Astrocyte (in vitro differentiated cells and primary cell): ENCODE measurements at places on chromosomes 1 and 21. TPM values are rescaled to one million over a fixed set of nuclear protein-coding genes. Genes with fewer than 3 reads are reported as not detected.

DNA sequence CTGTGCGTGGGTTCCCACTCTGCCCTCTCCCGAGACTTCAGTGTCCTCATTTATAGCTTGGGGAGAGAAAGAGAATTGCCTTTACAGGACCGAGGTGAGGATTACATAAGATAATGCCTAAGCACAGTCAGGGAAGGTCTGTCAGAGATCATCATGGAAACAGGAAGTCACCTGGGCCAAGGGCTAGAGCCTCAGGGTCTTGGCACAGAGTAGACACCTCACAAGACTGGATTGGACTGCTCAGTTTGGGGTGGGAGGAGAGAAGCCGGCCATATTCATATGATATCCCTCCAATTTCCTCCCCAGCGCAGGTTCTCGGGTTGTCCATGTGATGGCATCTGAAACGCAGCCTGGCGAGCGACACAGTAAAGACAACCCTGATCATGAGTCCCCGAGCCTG is 3.8 kb downstream of the CNR2 start:
- no peak for DNase-seq
- H3K27me3 ChIP-seq: peaks cover 10% of the 10 kb centered on the region
- H3K27ac ChIP-seq: no peak overlapping the region
- no peaks in the 10 kb centered on the region for H3K4me1 ChIP-seq

DNA sequence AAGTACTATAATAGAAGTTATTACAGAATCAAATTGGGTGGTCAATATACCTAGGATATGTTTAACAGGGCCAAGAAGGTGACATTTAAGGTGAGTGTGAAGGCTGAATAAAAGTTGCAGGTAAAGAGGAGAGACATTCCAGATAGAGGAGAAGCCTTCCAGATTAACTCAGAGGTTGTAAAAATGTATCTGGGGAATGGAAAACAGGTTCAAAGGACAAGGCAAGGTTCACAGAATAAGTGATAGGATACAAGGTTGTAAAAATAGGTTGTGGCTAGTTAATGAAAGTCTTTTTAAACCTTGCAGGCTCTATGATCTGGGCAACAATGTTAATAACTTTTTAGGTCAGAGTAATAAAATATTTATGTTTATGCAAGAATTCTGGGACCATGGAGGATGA is 40.2 kb downstream of the FUBP1 start:
- H3K27me3 ChIP-seq: no peaks in the 10 kb centered on the region
- peaks cover 55% of the 10 kb centered on the region for H3K36me3 ChIP-seq
- no peaks in the 10 kb centered on the region for H3K4me1 ChIP-seq

GRCh38 chr1:175554586-175554985 is 188.8 kb downstream of the TNR start:
- no peak overlapping the region for H3K4me3 ChIP-seq
- H3K36me3 ChIP-seq: no peaks in the 10 kb centered on the region
- no peaks in the 10 kb centered on the region for H3K27me3 ChIP-seq
- H3K4me1 ChIP-seq: peaks cover 4% of the 10 kb centered on the region
- no peak overlapping the region for H3K27ac ChIP-seq

NES gene
- total RNA-seq: 280 and 310 TPM in 2 replicates

WDR77 gene
- total RNA-seq: 39.3 and 49.1 TPM in 2 replicates

HCRTR1 gene
- total RNA-seq: not detected in 2 replicates
